ENCODE measurements at places on chromosomes 13 and 19.
A peak's percentile ranks its signal among the peaks of the same experiment; 100 is the strongest.

DNA sequence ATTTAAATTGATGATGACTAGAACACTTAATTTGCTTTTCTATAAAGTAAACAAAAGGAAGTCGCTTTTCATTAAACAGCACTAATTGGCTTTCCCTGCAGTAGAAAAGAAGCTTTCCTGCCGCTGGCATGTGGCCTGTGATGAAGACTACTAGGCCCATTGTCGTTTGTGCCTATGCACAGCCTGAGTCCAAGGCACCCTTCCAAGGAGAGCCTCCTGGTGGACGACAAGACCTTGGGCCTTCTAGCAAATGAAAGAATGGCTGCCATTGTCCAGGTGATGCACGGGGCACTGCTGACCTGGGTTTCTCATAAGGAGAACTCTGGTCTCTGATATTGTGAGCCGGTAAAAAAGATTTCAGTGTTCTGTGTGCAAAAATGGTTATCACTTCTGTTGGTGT lies 233.0 kb downstream of the COL4A1 start:
- no peak for DNase-seq

GRCh38 chr13:97986835-97987234 lies 33.4 kb downstream of the IPO5 start:
- no peak for DNase-seq

DNA sequence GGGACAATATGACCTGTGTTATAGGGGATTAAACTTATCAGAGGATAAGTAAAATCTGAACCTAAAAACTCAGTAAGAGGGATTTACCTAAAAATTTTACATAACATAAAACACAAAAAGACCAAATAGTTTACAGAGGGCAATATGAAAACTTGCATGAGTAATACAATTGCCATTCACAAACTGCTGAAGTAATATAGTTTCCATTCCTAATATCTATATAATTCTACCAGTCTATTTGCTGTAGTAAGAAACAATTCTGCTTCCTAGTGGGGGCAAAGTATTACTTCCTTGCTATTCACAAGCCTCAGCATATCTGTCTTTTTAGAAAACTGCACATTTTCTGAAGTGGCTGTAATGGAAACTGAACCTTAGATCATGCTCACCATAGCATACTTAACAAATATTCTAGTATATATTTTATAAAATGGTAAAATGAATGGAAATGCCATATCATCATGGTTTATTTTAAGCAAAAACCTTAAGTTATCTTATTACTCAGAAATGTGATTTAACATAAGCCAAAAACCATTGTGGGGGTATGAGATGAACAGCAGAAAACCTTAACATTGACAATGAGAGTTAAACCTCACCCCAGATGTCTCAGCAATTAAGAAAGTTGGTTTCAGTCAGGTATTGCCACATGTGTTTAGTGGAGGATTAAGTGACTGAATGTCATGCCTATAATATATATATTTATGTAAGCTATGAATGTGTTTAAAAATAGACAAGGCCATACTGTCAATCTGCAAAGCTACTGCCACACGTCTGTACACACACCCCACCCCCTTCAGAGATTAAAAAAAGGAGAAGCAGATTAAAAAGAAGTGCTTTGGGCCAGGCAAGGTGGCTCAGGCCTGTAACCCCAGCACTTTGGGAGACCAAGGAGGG lies 136.8 kb downstream of the MIPEP start:
- DNase-seq, result no peak

- no peak for DNase-seq
Measured at GRCh38 chr13:33392794-33393405, 107.3 kb upstream of the STARD13 start.

GRCh38 chr19:4431296-4431695 lies 26.3 kb downstream of the UBXN6 start:
- no peak for DNase-seq

- DNase-seq, result no peak
Measured at GRCh38 chr19:6354098-6354674, 7.1 kb upstream of the CLPP start.

DNA sequence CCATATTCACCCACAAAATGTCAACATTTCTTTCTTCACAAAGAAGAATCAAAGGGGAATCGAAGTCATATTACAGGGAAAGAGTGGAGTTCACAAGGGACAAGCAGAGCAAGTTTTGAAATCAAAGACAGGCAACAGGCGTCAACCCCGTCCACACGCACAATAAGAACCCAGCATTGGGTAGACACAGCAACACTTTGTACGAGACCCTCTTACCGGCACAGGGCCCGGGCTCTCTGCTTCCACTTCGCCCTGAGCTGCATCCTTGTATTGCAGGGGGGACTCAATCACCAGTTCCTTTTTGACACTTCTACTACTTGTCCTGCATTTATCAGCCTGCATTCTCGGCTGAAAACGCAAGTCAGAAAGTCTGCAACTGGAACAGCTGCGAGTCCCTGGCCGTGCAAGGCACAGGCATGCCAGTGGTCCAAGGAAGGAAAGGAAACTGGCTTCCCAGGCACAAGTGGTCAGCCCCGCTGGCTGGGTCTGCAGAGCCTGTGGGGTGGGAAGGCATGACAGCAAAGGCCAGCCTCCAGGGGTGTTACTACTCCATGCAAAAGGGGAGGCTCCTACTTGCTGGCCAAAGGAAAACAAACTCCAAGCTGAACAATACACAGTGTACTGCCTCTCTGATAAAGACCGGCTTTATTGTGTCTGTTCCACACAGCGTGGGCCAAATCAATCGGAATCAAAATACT lies at the start of gene DOCK9:
Gene DOCK9 (minus strand): TSS at position 497 of the 698 bp plus-strand sequence. CDS start 155 bp downstream, at position 342.
- DNase-seq, result no peak

GRCh38 chr13:109628251-109628699 lies 158.1 kb downstream of the IRS2 start:
- DNase-seq, result no peak

DNA sequence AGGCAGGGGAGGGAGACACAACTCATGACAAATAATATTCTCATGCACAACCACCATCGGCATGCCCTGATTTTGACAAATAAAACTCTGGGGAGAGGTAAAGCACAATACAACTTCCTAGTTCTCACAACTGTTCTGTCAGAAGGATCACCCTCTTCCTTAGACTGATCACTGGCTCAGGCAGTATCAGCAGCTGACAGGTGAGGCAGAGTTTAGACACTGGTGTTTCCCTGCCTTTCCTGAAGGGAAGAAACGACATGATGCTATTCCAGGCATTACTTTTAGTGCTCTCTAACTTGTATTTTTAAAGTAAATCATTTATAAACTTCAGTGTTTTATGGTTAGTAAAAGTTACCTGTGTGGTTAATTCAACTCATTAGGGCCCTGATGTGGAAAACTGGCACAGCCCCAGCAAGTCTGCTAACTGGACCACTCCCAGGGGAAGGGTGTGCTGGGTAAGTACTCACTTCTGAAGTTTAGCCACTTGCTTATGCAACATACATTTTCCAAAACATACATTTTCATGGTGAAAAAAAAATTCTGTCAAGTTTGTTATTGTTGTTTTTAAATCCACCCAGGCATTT lies 82.8 kb downstream of the CRYL1 start:
- no peak for DNase-seq

- no peak for DNase-seq
Measured at GRCh38 chr13:74710006-74710405, 575.8 kb upstream of the KLF12 start.

DNA sequence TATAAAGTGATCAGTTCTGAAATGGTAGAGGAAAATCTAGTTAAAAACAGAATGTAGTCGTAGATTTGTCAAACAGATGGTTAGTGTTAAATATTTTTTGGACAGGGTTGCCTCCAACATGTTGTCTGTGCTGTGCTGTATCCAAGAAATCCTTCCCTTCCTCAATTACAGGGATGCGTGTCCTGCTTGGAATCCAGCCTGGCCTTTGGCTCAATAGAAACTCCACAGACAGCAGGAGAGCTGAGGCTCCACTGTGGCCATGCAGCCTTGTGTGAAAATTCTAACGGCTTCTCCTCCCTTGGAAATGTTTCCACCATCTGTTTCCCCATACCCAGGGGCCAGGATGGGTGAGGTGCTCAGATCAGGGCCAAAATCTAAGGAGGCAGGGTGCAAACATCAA lies 67.7 kb upstream of the USP29 start:
- DNase-seq, result no peak

DNA sequence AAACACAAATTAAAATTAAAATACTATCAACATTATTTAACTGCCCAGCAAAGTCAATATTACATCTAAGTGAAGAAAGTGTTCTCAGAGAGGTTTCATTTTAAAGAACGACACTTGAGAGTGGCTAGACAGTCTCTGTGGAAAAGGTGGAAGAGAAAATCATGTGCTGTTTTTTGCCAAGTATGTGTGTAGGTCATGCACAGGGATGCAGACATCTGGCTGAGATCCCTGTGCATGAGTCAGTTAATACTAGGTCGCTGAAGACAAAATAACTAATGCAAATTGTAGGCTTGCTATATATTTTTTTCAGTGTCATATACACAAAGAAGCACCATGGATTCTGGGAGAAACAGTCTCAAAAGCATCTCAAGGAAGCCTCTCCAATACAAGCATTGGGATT lies 44.3 kb upstream of the ENOX1 start:
- DNase-seq, result no peak

DNA sequence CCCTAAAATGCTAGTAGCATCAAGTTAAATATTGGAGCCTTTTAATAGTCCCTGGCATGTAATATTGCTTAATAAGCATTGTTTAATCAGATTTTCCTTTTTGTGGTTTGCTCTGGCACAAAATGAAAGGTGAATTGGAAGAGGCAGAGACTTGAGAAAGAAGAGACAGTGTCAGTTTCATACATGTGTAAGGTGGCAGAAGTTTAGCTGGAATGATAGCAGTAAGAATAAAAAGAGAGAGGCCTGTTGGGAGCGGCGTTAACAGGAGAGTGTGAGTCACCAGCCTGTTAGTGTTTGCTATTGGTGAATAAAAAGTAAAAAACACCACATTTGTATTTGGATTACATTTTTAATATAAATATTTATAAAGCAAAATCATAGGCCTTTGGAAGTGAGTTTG lies 145.3 kb downstream of the PDS5B start:
- no peak for DNase-seq

- DNase-seq, result no peak
Measured at GRCh38 chr19:532561-533363, 1.2 kb downstream of the CDC34 start.

DNA sequence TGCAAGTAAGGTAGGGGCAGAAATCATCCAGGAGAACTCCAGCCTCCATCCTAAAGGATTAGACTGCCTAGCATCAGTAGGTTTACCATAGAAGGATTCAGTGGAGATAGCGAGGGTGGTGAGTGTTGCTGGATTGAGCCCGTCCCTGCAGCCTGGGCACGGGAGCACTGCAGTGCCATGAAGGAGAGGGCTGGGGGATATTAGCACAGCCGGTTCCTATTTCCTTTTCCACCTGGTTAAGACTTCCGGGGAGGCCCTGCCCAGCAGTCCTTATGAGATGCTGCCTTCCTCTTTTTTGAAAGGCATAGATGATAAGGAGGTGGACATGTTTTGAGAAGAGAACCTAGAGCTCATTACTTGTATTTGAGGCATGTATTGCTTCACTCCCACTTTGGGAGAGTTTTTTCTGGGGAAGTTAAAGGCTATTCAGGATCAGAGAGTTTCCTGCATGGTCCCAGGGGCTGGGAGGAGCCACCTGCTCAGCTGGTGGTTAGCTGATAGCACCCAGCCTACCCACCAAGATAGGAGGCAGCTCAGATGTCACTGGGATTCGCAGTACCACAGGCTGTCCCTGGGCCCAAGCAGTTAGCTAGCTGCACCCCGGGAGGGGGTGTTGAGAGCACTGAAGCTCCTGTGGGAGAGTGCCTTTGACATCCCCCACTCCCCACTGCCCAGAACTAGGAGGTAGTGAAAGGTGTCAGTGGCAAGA lies 17.2 kb downstream of the ACTN4 start:
- no peak for DNase-seq

- DNase-seq, result no peak
Measured at GRCh38 chr19:5068233-5069072, 99.5 kb downstream of the KDM4B start.

- peak; percentile 20 for DNase-seq
Measured at GRCh38 chr13:94595001-94595949, 677 bp downstream of the TGDS start.

DNA sequence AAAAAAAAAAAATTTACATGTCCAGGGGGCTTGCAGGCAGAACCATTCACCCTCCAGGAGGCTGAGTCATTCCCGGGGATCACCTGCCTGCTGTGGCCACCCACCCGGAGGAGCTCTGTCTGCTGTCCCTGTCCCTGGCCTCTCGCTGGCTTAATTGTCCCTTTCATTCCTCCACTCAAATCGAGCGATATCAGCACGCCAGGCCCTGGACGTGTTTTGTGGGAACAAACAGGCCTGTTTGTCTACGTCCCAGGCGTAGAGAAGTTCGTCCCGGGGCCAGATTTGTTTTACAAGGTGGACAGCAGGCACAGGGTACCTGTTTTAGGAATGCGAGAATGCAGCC lies 21.2 kb downstream of the SULT2B1 start:
- no peak for DNase-seq

Measured in stimulated activated CD4-positive, alpha-beta T cell treated with anti-CD3 and anti-CD28 coated beads, Interleukin-4, amount 100 ng/mL, for 48 hours (primary cell).